NCI-H2171 (cell line): ENCODE measurements at places on chromosomes 4 and X.
A peak's percentile ranks its signal among the peaks of the same experiment; 100 is the strongest.

- DNase-seq, result no peak
Measured at GRCh38 chr4:109365939-109366338, 63.5 kb upstream of the COL25A1 start.

DNA sequence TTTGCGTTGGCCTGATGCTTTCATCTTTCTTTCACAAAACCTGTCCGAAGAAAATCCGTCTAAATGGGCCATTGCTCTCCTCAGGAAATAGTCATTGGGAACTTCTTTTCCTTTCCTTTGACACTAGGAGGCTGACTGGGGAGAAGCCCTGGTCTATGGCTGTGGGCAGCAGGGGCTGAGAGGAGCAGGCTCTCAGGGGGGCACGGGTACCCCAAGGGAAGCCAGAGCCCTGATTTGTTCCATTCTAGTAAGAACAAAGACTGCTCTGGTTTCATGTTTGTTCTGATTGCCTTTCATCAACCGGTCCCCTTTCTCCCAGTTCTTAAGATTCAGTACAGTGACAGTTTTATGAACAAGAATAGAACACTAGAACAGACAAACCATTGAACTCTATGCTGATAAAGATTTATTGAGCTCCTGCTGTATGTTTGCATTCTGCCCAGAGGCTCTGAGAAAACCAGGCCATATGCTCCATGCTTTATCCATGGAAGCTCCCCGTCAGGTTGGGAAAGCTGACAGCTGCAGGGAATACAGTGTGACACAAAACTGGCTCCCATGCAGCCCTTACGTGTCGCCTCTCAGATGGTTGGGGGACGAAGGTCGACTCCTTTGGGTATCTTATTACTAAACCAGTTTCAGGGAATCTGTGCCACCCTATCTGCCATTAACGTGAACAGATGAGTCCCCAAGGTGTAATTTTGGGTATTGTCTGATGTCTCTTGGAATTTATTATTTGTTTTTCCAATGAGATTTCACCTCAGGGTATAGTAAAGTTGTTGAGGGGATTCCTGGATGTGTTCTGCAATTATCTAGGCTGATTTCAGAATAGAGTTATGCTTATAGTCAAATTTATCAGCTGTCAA, 72.4 kb upstream of the MSANTD1 start:
- DNase-seq, result peak; percentile 72

DNA sequence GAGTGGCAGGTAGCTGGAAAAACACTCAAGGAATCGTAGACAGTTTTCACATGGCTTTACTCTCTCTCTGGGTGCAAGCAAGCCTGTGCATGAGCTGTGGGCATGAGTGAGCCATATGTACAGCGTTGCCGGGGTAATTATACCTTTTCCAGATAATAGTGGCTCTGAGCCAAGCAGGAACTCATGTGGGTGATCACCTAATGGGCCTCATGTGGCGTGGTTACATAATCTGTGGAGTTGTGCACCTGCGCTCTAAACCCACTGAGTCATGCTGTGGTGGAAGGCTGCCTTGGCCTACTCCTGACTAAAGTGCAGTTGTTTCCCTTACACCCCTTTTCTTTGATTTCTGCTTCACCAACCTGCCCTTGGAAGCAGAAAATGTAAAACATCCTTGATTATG, 1564.5 kb upstream of the PCDH10 start:
- DNase-seq, result peak; percentile 73

- DNase-seq, result no peak
Measured at GRCh38 chr4:187972135-187972534, 23.4 kb upstream of the ZFP42 start.

GRCh38 chr4:76341063-76341462, 34.5 kb downstream of the STBD1 start:
- no peak for DNase-seq

GRCh38 chr4:41533680-41534079, 4.3 kb upstream of the LIMCH1 start:
- no peak for DNase-seq

GRCh38 chrX:38304010-38304409, 23.3 kb downstream of the RPGR start:
- no peak for DNase-seq

- DNase-seq, result no peak
Measured at GRCh38 chrX:119118780-119119395, 8.7 kb downstream of the KIAA1210 start.
